Naive thymus-derived CD8-positive, alpha-beta T cell (primary cell): ENCODE measurements at places on chromosomes 2 and 18.

GRCh38 chr2:74031959-74032287 is 47.2 kb downstream of the TET3 start:
- no peak for DNase-seq

GRCh38 chr18:66439670-66440069 is 164.2 kb downstream of the CDH19 start:
- DNase-seq, result no peak

DNA sequence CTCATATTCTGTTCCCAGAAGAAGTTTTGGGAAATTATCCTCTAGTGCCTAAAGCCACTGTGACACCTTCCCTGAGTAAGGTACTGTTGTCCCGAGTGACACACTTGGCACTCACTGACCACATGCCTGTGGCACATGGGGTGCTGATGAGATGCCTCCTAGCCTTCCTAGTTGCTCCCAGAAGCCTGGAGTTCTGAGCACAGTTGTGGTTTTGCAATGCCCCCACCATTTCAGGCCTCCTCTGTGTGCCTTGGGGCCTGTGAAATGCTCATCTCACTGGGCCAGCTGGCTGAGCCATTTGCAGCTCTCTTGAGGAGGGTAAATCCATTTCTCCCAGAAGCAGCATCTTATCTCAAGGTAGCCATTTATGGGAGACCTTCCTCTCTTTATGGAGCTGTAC is 91.8 kb downstream of the DGKD start:
- no peak for DNase-seq

DNA sequence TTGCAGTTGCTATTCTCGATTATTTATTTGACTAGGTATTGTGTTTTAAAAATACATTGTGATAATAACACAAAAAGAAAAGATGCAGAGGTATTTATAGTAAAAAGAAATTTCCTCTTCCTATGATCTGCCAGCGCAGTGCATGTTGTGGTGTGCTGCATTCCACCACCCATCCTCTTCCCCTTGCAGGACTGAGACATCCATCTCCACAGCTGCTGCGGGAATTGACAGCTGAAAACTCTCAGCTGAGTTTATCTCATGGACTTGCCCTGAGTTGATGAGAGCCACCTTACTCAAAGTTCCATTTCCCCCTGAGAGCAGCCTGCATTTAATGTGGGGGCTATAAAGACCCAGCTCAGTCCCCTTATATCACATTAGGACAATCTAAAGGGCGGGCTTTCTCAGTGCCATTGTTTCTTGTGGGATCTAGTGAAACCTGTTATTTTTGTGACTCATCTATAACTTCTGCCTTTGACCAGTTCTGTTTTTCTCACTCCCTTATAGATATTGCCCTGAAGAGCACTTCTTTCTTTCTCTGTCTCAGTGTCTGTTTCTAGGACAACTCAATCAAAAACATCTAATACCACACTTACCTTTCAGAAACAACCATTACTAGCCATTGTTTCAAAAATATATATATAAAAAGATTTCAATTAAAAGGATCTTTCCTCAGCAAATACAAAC is 698.5 kb downstream of the NR4A2 start:
- DNase-seq, result no peak

DNA sequence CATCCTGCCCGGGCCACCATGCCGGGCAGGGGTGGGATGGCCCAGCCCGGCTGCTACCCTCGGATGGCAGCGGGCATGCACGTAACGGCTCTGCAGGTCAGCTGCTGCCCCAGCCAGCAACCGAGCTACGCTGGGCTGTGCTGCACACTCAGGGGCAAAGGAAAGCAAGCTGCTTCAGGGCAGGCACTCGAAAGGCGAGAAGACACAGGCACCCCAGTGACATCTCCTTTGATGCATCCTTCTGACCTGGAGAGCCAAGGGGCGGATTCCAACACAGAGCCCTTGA is 8.8 kb downstream of the HDAC4 start:
- DNase-seq, result no peak

DNA sequence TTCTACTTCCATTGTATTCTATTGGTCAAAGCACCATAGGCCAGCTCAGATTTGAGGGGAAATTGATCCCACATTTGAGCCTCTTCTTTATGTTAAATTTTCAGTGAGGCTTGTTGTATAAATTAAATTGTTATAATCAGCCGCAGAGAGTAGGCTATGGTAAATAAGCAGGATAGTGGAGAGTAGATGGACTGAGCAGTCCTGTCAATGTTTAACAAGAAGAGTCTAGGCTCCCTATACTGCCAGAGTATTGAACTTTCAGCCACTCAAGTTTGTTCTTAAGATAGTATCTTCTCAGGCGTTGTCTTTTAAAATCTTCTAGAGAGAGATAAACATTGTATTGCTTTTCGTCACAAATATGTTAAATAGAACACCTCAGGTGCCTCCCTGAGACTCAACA is 100.9 kb downstream of the PRKRA start:
- no peak for DNase-seq

GRCh38 chr2:110810404-110810803 is 78.0 kb downstream of the ACOXL start:
- DNase-seq, result no peak

GRCh38 chr2:199018826-199019225 is 438.9 kb downstream of the SATB2 start:
- DNase-seq, result no peak

DNA sequence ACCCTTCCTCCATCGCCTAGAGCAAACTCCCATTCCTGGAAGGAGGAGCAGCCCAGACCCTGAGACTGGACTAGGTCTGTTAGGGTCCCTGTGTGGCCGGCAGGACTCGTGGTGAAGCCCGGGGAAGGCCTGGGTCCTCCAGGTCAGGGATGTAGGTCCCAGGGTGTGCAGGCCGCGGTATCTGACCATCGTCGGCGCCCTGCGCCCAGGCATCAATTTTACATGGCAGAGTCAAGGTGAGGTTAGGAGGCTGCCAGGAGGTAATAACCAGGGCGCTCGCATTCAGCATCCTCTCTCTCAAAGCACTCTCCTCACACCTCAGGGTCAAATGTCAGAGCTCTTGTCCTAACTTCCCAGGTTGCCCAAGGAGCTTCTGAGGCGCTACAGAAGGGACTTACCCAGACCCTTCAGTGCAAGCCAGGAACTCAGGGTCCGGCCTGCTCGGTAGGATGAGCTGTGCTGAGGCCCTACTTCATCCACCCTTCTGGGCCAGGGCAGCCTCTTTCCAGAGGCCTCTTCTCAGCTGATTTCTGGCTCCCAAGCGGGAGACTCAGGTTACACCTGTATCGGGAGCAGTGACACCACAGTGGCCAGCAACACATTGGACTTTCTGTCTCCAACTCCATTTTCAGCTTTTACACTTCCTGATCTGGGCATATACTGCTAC is 628 bp downstream of the SH2D6 start:
- no peak for DNase-seq

DNA sequence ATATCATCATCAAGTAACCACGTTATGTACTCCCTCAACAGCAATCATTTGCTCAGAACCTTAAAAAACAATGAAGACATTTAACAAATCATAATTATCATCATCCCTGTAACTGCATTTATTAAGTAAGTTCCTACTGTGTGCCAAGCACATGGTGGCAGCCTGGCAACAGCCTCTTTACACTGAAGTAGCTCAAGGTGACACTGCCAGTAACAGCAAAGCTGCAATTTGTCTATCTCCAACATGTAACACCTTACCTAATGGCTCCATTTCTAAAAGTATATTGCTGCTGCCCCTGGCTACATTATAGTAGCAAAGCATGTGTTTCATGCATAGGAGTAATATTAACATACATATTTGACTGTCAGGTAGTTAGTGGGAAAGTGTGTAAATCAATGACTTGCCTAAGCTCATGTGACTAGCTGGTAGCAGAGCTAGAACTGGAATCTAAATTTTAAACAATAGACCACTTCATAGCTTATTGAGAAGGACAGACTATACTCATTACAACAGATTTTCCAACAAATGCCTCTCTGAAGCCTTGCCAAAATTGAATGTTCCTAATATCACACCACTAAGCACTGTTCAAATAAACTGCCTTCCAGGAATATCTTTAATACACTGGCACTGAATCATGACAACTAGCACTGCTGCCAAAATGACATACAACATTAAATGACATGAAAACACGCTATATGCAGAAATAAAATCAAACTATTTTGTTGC is 86.7 kb downstream of the L3MBTL4 start:
- no peak for DNase-seq

DNA sequence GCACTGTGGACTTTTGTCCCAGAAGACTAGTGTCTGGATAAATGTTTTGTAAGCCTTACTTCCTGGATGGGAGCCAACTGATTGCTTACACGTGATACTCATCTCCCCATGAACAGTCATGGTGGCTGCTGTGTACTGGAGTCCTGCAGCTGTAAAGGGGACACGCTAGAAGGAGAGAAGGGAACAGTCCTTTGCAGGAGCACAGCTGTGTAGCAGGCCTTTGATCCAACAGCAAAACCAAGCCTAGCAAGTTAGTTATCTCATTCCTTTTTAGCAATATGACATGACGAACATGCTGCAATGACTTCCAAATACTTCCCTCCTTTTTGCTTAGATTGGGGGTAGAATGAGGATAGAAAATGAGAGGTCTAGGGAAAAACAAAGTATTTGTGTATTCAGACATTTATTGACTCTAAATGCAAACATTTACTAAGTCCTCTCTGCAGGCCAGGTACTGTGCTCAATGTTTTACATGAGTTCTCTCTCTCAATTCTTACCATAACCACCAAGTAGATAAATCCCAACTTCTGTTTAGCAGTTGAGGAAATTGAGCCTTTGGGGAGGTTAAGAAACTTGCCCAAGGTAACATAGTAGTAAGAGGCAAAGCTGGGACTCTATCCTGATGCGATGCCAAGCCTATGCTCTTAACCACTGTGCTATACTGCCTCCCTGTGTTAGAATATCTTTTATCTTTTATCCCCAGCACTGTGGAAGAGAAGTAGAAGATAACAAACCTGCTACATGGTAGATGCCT is 55.4 kb upstream of the CD28 start:
- no peak for DNase-seq

- DNase-seq, result no peak
Observed at GRCh38 chr18:59200787-59201186, 19.2 kb upstream of the GRP start.

DNA sequence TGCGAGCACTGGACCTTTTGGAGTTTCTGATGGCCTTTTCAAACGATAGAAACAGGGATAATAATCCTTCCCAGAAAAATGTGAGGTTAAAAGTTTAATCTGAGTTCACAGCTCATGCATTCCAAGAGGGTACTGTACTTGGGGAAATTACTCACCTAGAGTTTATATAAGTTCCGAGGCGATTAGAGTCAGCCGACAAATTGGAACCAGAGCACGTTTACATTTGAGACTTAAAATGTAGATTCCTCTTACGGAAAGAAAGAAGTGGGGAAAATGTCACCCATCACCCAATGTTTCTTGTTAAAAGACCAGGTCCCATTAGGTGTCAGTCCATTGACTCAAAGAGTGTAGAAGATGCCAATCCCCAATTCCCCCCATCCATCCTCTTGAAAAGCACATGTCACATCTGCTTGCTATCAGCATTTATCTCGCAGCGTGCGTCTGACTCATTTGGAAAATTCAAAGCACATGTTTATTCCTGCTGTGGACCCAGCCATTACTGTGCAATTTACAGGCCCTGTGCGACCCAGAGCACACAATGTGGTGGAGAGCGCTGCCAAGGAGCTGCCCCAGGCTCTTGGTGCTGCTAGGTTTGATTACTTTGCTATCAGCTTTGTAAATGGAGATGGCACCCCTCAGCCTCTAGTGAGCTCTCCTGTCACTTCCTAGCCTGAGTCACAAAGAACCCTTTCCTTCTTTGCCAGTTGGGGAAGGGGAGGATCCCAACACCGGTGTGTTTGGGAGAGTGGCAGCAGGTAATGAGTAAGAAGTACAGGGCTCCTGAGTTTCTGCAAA is 104.8 kb downstream of the COLEC12 start:
- no peak for DNase-seq

DNA sequence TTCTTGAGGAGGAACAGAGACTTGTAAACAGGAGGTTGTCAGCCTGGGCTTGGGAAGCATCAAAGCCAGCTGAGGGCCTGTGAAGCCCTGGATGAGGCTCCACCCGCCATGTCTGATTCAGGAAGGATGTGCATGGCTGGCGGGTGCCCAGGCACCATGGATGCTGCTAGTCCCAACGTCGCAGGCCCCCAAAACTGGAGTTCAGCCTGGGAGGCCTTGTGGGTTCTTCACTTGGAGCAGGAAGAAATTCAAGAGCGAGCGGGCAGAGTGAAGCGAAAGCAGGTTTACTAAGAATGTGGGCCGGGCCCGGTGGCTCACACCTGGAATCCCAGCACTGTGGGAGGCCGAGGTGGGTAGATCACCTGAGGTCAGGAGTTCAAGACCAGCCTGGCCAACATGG is 12.1 kb upstream of the PXDN start:
- no peak for DNase-seq

- no peak for DNase-seq
Observed at GRCh38 chr2:16090650-16091575, 150.6 kb downstream of the MYCN start.

GRCh38 chr2:24913911-24914310 is 6.1 kb downstream of the ADCY3 start:
- no peak for DNase-seq

DNA sequence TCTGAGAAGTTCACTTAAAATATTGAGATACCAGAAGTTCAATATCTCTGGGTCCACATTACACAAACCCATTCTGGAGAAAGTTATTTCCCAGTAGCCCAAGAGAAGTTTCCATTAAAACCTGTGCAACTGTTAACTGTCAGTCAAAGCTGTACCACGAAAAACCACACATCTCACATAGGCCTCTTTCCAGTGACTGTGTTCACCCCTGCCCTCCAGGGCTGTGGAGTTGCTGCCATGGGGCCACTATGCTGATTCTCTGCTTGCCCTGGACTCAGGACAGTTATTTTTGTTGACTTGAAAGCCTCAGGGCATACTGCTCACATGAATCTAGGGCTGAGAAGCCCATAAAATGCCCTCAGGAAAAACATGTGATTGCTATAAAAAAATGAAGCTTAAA is 153.8 kb downstream of the PIEZO2 start:
- DNase-seq, result no peak

GRCh38 chr2:151869291-151869690 is 41.1 kb upstream of the ARL5A start:
- no peak for DNase-seq

DNA sequence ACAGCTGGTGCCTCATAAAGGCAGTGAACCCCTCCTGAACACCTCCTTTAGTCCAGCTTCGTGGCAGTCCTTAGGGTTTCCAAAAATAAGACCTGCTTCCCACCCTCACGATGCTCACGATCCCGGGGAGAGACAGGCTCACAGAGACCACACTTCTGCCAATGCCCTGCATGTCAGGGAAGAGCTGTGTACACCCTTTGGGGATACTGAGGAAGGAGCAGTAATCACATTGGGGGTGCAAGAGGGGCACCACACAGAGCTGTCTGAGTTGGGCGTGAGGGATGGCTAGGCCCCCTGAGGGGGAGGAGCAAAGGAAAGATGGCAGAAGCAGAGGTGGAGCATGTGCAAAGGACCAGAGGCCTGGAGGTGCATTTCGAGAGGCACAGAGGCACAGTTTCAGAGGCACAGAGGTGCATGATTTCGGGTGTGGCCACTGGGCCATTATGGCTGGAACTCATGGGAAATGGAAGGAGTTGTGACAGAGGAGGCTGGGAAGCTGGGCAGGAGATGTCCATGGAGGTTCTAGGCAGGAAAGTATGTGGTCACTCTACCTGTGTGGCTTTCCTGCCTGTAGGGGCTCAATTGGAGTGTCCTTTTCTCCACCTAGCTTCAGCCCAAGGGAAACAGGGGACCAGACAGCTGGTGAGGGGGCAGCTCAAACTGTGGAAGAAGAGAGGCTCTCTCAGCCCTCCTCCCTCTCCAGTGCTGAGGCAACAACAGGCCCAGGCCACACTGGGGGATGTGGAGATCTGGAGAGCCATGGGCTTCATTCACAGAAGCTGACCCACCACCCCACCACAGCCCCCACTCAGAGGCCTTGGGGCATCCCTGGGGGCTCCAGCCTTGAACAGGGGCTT is 115.9 kb downstream of the CAPN13 start:
- no peak for DNase-seq

GRCh38 chr2:73759904-73760303 is 20.0 kb downstream of the DUSP11 start:
- DNase-seq, result no peak
